WERI-Rb-1 (cell line): ENCODE measurements at places on chromosomes 6 and 20.
A peak's percentile ranks its signal among the peaks of the same experiment; 100 is the strongest.

GRCh38 chr20:3997446-3997845 lies 17.9 kb downstream of the RNF24 start:
- DNase-seq: no peak

GRCh38 chr6:138007014-138007472 lies 100.2 kb downstream of the PERP start:
- peak; percentile 25 for DNase-seq

DNA sequence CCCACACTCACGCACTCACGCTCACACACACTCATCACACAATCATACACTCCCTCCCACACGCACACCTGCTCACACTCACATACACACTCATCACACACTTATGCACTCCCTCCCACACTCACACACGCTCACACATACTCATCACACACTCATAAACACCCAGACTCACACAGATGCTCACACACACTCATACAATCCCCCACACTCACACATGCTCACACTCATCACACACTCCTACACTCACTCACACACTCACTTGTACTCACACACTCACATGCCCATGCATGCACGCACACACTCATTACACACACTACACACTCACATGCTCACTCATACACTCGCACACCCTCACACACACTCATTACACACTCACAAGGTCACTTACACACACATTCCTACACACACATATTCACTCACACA lies 131.1 kb upstream of the PDE10A start:
- DNase-seq: no peak

- no peak for DNase-seq
Measured at GRCh38 chr6:156166093-156166492, 611.1 kb upstream of the ARID1B start.

DNA sequence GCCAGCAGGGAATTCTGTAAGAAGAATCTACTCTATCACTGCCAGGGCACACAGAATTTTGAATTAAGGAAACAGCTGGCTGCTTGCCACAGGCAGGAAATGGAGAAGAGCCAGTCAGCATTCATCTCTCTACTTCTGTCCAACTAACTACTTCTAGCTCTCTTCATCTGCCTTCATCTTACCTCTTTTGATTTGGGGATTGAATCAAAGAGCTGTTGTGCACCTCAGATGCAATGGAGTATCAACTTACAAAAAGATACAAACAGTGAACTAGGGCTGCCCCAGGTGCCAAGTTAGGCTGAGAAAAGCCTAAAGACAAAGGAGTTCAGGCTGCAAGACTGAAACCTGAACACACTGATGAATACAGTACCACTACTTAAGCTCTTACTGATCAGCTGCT lies 82.0 kb downstream of the PTPRK start:
- DNase-seq: no peak

GRCh38 chr6:131924881-131925474 lies 26.2 kb downstream of the CCN2 start:
- DNase-seq: no peak

GRCh38 chr6:35237476-35237875 lies 22.1 kb upstream of the ZNF76 start:
- DNase-seq: no peak

GRCh38 chr20:54681869-54682268 lies 206.5 kb downstream of the DOK5 start:
- no peak for DNase-seq

DNA sequence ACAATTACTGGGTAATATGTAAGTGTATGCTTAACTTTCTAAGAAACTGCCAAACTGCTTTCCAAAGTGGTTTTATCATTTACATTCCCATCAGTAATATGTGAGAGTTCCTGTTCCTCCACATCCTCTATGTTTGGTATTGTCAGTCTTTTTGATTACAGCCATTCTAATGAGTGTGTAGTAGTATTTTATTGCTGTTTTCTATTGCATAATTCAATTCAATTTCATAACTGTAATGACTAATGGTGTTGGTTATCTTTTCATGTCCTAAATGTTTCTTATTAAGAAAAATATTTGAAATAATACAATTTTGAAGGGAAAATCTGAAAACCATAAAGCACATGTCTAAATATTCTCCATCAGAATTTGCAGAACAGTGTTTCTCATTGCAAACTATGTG lies 119.3 kb downstream of the MAP3K7 start:
- DNase-seq: no peak

DNA sequence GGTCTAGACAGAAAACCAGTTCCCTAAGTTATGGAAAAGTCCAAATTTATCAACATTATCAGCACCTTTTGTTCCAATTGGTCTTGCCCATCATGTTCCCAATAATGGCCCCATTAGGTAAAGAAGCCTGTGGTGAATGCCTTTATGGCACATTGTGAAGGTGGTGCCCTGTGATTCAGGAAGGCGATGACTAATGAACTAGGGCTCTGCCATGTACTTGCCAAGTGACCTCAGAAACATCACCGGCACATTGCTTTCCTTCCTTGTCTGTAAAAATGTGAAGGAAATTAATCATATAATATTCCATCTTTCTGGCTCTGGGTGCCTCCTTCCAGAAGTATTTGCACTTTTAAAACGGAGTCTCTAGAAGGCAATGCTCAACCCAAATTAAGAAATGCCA lies 132.3 kb downstream of the UNC5CL start:
- DNase-seq: no peak

DNA sequence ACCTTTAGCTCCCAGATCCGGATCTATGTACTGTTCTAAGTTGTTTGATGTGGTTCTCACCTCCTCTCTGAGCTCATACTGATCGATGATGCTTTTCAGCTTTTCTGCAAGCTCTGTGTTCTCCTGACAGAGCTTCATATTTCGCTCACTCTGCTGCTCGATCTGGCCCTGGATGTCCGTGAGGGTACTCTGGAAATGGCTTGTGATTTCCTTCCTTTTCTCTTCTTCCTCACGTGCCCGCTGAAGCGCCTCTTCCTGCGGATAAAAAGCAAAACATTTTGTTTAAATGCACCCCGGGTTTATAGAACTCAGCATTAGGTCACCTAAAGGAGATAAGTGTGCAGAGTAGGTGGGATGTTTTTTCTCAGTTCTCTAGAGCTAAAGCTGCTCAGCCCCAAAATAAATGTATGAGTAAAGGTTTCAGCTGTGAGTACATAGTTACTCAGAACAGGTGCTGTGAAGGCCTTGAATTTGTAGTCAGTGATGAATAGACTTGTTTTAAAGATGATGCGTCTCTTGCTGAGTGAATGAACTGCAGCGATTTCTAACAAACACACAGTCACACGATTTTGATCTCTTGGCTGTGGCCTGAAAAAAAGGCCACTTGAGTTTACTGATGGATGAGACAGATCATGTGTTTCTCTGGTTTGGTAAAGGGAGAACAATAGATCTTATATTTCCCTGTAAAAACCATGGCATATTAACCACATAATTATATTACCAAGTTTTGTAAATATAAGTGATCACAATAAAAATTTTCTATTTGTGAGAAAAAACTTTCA lies 29.1 kb downstream of the TXLNB start:
- no peak for DNase-seq

GRCh38 chr20:32871627-32872160 lies 13.0 kb downstream of the EFCAB8 start:
- DNase-seq: no peak

GRCh38 chr6:138429761-138430160 lies 25.7 kb downstream of the HEBP2 start:
- DNase-seq: no peak

DNA sequence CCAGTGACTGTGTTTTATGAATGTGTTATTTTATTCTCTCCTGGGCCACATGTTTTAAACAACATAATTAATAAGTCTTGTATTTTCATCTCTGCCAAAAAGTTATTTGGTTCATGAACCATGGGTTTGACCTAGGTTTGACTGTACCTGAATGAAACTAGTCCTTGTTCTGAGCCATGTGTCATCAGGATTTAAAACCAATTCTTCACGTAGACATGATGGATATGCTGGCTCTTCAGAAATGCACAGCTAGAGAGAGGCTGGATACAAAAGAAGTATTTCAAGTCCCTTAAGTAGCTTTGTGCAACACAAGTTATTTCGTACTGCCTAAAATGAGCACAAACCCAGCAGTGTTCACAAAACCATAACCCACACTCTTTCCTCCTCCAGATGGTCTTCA lies 116.1 kb downstream of the IBTK start:
- DNase-seq: no peak

- peak; percentile 70 for DNase-seq
Measured at GRCh38 chr20:24149881-24150307, 161.3 kb upstream of the GGTLC1 start.

GRCh38 chr6:78749326-78749725 lies 118.0 kb upstream of the IRAK1BP1 start:
- no peak for DNase-seq

- DNase-seq: no peak
Measured at GRCh38 chr6:144106206-144106605, 10.8 kb upstream of the SF3B5 start.

GRCh38 chr6:129104131-129104530 lies 221.2 kb downstream of the LAMA2 start:
- DNase-seq: no peak

DNA sequence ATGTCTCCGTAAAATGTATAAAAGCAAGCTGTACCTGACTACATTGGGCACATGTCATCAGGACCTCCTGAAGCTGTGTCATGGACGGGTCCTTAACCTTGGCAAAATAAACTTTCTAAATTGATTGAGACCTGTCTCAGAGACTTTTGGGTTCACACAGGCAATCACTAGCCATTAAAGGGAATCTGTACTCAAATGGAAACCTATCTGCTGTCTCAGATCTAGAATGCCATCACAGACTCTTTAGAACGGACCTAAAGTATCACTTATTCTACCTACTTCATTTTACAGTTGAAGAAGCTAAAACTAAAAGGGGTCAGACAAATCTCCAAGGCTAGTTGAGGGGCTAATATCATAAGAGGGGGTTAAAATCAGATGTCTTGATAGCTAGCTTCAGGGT lies 11.1 kb downstream of the SAMD3 start:
- DNase-seq: no peak

- DNase-seq: no peak
Measured at GRCh38 chr6:115898246-115898645, 162.4 kb downstream of the FRK start.
